MG63 (cell line): ENCODE measurements at places on chromosomes 12 and 14. TPM values are rescaled to one million over a fixed set of nuclear protein-coding genes. Genes with fewer than 3 reads are reported as not detected.

FOXM1 gene
- 24.5 and 30.9 TPM in 2 replicates for total RNA-seq

GALNT16 gene
- 3.8 and 8.6 TPM in 2 replicates for total RNA-seq

DIO3 gene
- total RNA-seq: 0.07 TPM in 1 of 2 replicates, not detected in the other

ATP6V1D gene
- 53.2 and 57.7 TPM in 2 replicates for total RNA-seq

FAM90A1 gene
- total RNA-seq: 0.07 and 0.43 TPM in 2 replicates

DNA sequence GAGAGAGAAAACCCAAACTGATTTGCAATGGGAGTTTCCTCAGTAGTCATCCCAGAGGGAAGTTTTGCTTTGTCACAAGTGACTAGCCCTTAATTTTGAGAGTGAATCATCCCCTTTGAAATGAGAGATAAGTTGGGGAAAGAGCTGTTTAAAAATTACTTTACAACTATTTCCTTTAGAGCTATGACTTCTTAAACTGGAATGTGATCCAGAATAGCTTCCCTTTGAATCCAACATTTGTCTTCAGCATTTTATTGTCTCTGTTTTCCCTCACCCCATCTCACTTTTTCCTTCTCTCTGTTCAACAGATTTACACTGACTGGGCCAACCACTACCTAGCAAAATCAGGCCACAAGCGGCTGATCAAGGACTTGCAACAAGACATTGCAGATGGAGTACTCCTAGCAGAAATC is 109.3 kb downstream of the NAV3 start:
- peak; percentile 66 for DNase-seq

DNA sequence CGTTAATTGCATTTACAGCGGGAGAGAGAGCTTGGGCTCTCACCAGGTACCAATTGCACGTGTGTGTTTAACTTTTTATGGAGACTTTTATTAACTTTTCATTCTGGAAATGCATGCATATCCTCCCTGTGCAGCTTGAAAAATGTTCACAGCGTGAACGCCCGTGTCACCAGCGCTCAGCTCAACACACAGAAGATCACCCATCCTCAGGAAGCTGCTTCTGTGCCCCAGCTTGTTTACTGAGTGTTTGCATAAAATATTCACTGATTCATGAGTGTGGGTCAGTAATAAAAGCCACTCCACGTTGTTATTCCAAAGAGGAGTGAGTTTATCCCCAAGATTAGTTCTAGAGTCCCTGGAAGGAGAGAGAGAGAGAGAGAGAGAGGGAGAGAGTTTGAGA is 75.5 kb upstream of the FZD10 start:
- no peak for DNase-seq

GRCh38 chr12:62793256-62794217 is 141.4 kb downstream of the PPM1H start:
- peak; percentile 86 for DNase-seq

- no peak for DNase-seq
Observed at GRCh38 chr14:88660056-88660455, 97.2 kb downstream of the ZC3H14 start.

- no peak for DNase-seq
Observed at GRCh38 chr14:30195941-30196340, 268.3 kb upstream of the PRKD1 start.

DNA sequence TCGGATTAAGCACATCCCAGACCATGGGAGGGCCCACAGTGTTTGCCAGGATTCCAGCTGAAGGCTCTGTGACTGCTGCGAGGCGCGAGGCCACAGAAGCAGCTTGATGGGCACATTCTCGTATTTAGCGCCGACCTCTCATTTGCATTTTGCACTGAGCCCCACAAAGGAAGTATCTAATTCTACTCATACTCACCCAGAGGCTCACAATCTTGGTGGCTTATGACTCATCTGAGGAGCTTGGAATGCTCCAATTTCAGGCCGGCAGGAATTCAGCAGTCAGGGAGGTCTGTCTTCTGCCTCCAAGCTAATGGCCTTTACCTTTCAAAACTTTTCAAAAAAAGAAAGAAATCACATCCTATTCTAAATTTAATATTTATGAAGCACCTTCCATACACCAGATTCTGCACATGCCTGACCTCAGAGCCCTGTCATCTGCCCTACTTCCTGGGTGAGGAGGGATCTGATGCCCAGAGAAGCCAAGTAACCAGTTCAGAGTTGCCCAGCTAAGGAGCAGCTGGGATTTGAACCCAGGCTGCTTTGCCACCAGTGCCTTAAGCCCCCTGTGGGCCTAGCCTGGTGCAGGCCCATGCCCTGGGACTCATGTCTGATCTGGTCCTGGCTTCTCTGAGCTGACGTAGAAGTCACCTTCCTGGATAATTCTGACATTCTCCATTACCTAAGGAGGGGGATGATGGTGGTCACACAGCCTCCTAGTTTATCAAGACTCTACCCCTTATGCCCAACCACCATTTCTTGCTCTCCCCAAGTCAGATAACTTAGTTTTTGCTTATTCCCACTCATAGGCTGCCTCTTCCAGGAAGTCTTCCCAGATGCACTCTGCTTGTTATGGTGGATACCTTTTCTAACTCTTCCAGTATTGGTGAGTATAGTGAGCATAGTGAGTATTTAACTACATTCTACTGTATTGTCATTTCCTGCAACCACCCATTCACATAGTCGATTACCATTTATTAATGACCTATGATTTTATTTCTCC is 198.9 kb downstream of the RBM19 start:
- peak; percentile 43 for DNase-seq

GRCh38 chr14:96082420-96083300 is 43.5 kb downstream of the C14orf132 start:
- no peak for DNase-seq

- no peak for DNase-seq
Observed at GRCh38 chr12:60333461-60333860, 737.6 kb downstream of the SLC16A7 start.

GRCh38 chr12:77608271-77608824 is 222.3 kb upstream of the NAV3 start:
- DNase-seq: no peak

- no peak for DNase-seq
Observed at GRCh38 chr12:19833775-19834501, 394.6 kb downstream of the AEBP2 start.

DNA sequence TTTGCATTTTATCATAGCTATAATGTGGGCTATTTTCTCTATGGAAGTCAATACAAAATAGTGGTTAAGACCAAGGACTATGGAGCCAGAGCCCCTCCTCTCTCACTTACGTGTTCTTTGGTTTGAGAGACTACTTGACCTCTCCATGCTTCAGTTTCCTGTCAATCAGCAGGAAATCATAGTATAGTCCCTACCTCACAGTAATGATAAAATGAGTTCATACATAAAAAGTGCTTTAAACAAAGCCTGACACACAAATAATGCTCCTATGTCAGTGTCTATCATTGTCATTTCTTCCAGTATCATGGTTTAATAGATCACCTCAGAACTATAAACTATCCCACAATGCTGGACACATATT is 90.4 kb downstream of the MED13L start:
- DNase-seq: no peak

- DNase-seq: no peak
Observed at GRCh38 chr14:95233702-95234241, 76.4 kb upstream of the DICER1 start.

DNA sequence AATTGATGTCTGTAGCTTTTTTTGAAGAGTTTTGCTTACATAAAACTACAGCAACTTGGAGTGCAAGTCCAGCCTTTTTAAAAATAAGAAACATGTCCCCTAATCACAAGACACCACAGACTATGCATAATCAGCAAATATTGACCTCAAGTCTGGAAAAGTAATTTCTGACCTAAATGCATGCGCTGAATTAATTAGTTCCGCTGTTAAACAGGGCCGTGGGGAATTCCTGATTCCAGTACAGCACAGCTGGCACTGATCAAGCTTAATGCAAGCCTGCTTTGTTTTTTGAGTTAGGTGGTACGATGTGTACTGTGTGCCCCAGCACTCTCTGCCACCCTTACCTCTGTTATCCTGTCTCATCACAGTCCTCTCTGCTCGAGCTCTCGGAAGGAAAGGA is 9.2 kb downstream of the MLH3 start:
- DNase-seq: no peak

DNA sequence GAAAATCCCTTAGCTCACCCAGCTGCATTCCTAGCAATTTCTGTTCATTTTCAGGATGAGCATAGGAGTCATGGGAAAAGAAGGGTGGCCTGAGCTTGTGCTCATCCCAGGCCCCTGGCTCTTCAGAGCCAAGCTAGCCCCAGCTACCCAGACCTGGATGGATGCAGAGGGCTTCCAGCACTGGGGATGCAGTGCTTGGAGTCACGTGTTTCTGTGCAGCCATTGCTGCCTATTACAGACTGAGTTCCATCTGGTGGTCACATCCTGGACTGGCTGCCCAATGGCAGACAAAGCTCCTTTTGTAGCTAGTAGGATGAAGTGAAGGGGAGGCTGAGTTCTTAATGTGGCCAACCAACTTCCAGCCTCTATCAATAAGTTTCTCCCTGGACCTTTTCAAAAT is 54.2 kb upstream of the JDP2 start:
- DNase-seq: no peak

DNA sequence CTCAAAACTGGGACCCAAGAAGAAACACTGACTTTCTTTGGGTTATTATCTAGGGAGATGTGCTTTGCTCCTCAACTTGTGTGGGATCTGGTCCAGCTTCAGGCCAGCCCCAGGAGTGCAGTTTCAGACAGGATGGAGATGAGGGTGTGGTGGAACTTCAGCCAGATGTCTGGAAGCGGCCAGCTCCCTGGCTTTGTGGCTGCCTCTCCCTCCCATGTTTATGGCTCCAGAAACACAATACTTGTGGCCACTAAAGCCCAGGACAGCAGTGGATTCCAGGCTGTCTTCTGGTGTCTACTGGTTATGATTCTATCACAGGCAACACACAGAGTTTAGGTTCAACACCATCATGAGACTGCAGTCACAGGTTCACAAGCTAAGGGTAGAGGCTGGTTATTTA is 44.2 kb upstream of the EMP1 start:
- DNase-seq: no peak

GRCh38 chr12:23049180-23049579 is 424.2 kb downstream of the ETNK1 start:
- DNase-seq: no peak

DNA sequence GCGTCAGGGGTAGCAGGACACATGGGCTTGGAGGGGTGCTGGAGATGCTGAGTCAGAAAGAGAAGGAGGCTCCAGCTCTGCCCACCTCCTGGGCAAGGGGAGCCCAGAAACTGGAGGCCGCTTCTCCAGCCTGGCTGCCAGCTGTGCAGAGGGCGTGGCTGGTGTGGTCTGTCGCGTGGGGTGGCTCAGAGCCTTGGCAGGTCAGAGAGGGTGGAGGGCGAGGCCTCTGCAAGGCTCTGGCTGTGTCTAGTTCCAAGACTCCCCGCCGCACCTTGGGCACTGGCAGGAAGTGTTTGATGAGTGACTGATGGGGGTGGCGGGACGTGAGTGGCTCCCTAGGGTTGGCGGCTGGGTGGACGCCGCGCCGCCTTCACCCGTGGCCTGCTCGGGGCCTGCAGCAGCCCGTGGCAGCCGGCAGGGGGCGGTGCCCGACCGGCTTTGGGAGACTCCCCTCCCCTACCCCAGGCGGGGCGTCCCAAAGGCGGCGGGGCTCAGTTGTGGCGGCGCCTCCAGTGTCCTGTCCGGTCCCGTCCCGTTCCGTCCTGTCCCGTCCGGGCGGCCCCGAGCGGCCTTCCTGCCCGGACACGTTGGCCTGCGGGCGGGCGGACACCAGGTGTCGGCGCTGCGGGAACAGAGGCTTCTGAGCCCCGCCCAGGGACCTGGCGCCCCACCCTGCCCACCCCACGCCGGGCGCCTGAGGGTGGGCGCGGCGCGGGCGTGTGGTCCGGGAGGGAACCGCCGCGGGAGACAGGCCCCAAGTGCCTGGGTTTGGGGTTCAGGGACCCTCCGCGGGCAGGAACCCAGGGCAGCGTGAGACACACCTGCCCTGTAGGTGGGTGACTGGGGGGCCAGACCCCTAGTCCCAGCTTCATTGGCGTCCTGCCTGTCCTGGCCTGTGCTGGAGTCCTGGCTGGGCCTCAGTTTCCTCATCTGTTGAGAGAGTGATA is 39.7 kb downstream of the KRT80 start:
- DNase-seq: peak; percentile 97

DNA sequence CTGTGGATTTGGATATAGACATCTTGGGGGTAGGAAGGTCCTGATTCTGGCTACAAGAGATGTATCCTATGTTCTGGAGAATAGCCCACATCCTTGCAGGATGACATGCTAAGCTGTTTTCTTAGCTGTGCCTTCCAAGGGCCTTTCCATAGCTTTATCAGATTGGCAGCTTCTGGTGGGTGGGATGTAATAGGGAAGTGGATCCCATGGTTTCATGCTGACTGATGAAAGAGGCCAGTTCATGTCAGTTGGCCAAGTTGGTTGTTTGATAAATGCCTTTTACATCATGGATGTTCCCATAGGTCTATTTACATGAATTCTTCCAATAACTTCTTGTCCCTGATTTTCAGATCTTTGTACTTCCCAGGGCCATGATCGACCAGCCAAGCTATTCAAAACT is 169.1 kb upstream of the RMST start:
- no peak for DNase-seq

GRCh38 chr14:102586420-102587104 is 5.9 kb upstream of the RCOR1 start:
- DNase-seq: no peak

DNA sequence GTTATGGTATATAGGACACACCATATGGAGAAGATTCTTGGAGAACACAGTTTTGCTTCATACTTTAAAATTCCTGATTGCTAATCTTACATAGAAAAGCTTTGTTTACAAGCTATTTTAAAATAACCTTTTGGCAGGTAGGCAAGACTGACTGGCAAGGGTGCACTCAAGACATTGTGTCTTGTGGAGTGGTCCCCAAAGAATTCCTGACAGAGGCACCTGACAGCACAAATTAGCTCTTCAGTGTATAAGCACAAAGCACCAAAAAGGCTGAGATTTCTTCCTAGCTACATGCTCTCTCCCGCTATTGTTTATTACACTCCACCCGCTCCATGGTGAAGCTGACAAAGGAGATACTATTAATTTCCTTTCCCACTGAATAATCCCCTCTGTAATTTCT is 139.4 kb downstream of the MON2 start:
- DNase-seq: no peak

DNA sequence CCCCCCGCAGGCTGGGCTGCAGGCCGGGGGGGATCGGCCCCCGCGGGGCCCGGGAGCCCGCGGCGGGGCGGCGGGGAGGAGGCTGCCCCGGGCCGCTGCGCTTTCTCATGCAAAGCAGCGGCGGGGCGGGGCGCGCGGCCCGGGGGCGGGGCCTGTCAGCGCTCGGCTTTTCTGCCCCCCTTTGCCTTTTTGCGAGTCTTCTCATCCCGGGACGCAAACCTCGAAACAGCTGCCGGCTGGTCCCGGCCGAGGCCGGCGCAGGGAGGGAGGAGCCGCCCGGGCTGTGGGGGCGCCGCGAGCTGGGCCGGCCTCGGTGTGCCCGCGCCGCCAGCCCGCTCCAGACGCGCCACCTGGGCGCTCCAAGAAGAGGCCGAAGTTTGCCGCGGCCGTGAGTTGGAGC is at the start of gene FZD10:
FZD10 (plus strand) TSS at position 198 of the 400 bp plus-strand sequence. CDS start 479 bp downstream, outside the sequence.
- peak; percentile 49 for DNase-seq

DNA sequence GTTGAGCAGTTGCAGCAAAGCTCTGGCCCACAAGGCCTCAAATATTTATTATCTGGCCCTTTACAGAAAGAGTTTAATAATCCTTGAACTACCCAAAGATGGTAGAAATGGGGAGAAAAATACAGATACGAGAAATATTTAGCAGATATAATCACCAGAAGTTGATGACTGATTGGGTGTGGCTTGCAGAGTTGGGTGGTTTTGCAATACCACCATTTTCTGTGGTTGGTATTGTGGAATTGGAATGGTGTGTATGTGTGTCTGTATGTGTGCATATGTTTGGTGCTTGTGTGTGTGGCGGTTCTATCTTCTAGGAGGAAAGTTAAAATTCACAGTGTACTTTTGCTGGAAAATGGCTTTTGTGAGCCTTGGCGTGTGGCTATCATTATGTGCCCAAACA is 85.4 kb upstream of the MANSC4 start:
- no peak for DNase-seq
